ENCODE measurements at places on chromosomes 4 and X.

- DNase-seq: no peak
These were observed 22.2 kb downstream of the PSAPL1 start for GRCh38 chr4:7412554-7412912.

DNA sequence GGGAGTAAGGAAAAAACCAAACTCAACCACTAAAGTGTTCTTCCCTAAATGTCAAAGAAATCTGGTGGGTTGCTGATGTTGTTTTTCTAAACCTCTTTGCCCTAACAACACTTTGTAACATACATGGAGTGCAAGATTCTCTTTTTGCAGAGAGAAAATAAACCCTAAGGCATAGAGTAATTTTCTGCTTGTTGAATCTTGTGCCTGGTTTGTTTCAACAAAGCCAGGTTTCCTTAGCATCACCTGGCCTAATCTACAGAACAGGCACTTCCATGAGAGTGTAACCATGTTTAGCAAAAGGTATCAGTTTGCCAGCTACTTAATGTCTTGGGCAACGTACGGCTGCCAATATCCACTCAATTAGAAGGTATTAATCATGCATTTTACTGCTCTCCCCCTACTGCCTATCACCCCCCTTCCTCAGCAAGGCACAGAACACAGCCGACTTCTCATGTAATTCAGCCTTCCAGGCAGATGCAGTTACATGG lies 219.2 kb downstream of the MAML3 start:
- no peak for DNase-seq

GRCh38 chr4:107210450-107211239 lies 174.5 kb upstream of the DKK2 start:
- no peak for DNase-seq

- peak; percentile 91 for DNase-seq
These were observed 72.4 kb downstream of the COQ2 start for GRCh38 chr4:83212041-83212851.

DNA sequence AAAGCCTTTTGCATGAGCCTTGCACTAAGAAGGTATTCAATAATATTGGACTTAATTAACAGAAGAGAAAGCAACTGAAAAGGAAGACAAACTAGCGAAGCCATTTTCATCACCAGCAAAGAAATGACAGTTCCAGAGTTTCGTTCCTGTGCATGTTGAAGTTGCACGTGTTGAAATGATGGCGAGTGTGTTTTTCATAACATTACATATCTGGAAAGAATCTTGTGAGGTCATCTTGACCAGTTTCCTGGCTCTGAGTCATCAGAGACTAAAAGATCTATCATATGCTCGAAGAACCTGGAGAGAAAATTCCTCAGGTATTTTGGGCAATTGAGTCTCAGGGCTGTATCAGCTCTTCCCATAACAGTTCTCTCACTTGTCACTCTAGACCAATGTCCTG lies 106.2 kb upstream of the MAML3 start:
- DNase-seq: no peak

- DNase-seq: no peak
These were observed 39.8 kb downstream of the VCX3B start for GRCh38 chrX:8504451-8504850.

DNA sequence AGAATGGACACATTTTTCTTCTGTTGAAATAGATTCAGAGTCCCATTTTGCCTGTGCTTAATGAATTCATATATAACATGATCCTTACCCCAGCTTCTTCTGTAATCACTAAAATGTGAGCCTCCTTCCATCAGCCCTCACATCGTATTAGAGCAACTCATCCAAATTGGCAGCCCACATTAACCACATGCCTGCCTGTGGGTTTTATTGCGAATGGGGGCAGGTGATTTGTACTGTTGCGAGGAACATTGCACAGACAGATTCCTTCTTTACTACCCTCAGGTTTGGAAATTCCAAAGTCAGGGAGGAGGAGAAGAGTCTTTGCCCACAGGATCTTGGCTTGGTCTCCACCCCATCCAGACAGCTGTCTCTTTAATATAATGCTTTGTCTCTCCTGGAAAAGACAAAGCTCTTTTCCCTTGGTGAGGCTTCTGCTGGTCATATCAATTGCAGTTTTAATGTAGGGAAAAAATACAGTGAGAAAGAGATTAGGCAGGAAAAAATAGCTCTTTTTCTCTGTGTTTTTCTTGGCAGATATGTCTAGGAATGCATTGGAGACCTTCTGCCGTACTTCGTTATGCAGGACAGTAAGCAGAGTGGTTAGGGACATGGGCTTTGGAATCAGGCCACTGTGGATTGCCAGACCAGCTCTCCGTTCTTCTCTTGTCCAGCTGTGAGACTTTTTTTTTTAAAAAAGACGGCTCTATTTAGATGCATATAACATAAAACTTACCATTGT lies 371.2 kb downstream of the AFF2 start:
- DNase-seq: no peak

DNA sequence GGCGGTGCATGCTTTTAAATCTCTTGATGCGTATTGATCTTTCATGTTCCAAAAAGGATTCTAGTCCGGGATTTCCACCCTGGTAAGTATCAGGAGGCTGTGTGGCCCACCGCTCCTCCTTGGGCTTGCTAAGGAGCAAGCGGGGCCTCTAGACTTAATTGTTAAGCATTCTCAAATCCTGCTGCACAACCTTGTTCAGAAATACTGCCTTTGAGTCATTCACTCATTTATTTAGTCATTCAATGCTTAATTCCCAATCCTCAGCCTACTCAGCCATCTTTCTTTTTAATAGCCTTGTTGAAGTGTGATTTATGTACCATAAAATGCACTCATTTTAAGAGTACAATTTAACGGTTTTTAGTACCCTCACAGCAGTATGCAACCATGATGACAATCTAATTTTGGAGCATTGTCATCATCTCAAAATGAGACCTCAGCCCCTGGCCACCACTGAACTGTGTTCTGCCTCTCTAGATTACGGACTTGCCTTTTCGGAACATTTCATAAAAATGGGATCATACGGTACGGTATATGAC lies 15.6 kb upstream of the SLC2A9 start:
- no peak for DNase-seq

DNA sequence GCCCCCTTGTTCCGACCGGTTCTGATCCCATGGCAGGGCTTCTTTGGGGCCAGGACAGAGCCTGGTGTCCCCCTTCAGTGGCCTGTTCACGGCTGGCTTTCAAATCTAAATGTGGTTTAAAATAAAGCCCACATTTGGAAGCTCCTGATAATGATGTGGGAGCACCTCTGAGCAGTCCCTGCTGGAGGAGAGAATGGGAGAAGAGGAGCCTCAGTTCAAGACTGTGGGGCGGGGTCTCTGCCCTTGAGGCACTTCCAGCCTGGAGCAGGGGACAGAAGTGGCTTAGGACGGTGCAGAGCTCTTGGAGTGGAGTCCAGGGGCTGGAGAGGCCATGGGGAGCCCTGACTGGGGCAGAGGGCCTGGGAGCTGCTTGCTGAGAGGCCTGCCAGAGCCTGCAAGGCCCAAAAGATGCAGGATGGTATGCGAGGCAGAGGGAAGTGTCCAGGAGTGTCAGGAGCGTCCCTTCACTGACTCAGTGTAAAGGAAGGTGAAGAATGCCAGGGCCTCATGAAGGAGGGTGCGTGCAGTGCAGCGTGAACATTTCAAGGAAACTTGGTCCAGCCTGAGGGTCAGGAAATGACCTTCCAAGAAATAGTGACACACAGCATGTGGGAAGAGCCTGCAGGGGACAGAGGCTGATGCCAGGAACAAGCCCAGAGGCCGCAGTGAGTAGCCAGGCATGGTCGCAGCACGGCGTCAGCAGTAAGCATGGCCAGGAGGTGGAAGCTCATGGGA lies 21.1 kb upstream of the TADA2B start:
- DNase-seq: no peak

Data from CD4-positive, alpha-beta T cell treated with Interleukin-17A for 1 hour (primary cell).